Activated T-cell treated with anti-CD3 and anti-CD28 coated beads for 1 hour (primary cell): ENCODE measurements at places on chromosomes 7 and 10.

GRCh38 chr10:78366663-78367411 lies 333.2 kb downstream of the RPS24 start:
- no peak for DNase-seq

DNA sequence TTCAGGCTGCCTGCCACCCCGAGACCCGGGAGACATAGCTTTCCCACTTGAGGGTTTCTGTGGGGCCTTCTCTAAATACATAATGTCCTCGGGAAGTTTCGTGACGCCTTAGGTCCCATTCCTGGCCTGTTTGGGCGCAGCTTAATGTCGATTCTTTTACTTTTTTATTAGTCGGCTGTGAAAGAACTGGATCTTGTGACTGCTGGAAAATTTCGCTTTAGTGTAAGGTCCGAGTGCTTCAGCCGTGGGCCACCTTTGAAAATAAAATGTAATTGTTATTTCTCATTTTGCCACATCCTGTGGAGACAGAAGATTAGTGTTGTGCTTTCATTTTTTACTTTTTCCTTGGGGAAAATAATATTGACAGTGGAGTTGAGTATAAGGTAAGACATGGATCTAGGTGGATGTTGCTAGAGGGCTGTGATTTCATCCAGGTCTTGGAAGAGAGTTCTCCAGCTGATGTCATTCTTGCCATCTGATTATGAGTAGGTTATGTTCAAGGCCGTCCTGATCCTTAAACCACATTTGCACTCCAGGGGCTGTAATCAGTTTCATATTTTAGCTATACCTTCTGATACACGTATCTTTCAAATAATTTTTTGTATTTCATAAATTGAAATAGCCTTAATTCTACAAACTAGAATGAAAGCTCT lies 830 bp downstream of the RAB18 start:
- DNase-seq, result no peak

DNA sequence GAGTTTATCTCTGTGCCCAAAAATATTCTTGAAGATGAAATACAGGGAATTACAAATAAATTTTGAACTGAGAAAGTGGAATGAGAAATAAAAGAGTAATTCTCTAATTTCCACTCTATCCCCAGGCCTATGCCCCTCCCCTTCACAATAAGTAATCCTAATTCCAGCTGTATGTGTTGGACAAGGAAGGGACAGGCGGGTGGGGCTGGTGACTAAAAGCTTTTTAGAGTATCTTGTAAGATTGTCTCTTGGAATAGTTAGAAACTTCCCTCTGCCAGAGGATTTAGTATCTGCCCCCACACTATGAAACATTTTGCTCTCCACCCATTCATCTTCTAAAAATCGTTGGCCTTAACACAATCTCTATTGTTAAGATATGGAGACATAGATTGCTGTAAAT lies 199.2 kb downstream of the MBL2 start:
- no peak for DNase-seq

GRCh38 chr7:70630440-70630817 lies 501.5 kb upstream of the GALNT17 start:
- DNase-seq, result no peak

DNA sequence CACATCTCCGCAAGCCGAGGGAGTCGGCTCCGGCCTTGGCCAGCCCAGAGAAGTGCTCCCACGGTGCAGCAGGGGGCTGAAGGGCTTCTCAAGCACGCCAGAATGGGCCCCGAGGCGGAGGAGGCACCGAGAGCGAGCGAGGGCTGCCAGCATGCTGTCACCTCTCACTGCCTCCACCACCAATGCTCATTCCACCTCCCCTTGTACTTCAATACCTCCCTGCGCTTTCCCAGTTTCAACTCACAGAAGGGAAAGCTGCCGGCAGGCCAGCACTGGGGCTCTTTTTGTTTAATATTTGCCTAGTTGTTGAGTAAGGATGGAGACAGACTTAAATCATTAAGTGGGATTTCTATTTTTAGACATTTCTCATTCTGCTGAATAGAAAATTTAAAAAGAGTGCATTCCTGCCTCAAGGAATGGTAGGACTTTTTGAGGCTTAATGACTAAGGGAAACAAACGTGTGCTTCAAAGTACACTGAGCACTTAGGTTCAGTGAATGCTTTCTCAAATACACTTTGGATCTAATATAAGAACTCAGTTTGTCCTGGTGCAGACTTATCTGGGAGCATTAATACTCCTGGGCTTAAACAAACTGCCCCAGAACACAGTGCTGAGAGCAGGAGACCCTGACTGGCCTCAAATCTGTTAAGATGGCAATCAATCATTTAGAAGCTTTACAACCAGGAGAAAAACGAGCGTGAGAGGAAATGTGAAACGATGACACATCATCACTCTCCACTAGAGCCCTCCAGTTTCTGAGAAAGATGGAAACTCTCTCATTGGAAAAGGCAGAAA lies 131.2 kb downstream of the RALA start:
- no peak for DNase-seq

DNA sequence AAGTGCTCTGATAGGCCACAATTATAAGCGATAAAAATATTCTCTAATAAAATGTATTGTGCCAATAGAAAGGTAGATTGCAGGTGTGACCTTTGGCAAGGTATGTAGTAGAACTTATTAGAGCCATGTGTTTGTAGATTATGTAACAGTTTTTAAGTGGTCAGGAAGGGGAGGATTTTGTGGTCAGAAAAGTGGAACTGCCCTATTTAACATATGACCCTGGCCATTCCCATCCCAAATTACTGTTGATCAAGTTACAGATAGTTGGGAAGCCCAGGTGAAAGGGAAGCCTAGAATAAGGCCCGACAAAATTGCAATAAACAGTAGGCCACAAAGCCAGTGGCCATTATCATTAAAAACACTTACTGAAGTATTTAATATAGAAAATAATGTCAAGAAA lies 89.2 kb downstream of the SPAG6 start:
- no peak for DNase-seq

DNA sequence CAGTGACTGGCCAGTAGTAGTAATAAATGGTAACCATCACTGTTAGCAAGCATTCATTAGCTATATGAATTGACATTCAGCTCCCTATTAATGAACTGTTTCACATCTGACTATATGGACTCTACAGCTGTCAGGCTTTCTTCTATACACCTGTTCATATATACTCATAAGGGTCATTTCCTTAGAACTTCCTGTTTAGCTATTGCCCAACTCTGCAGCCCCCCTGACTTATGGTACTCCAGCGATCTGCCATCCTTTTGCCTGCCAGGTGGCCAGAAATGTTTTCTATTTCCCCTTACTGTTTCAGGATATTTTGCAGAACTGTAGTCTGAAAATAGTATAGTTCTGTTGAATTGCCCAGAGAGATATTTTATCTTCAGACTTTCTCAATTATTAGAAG lies 56.6 kb downstream of the TASOR2 start:
- DNase-seq, result no peak

- DNase-seq, result no peak
Observed at GRCh38 chr10:122962405-122962804, 8.4 kb upstream of the C10orf88 start.

GRCh38 chr7:100585511-100586265 lies at the start of gene LRCH4:
TSS of gene LRCH4 (minus strand) at chr7:100586129. CDS start at chr7:100586100, 29 bp downstream.
- peak; percentile 51 for DNase-seq
